ENCODE measurements at places on chromosomes 3 and 15. TPM values are rescaled to one million over a fixed set of nuclear protein-coding genes. Genes with fewer than 3 reads are reported as not detected.

The CEMIP gene
- 73.9 TPM for total RNA-seq

The ELL3 gene
- total RNA-seq: 0.37 TPM

The FANCD2OS gene
- not detected for total RNA-seq

The TTC21A gene
- total RNA-seq: 0.64 TPM

The SMCO1 gene
- total RNA-seq: not detected

The BNC1 gene
- total RNA-seq: 0.68 TPM

The ACP3 gene
- total RNA-seq: 1.3 TPM

The COL6A5 gene
- total RNA-seq: not detected

The VGLL3 gene
- 41.7 TPM for total RNA-seq

The NR2F2 gene
- 35.2 TPM for total RNA-seq

The TTLL13 gene
- total RNA-seq: not detected

The WDR93 gene
- total RNA-seq: not detected

The IGSF11 gene
- total RNA-seq: not detected

The AMIGO3 gene
- total RNA-seq: 0.54 TPM

The MLF1 gene
- 4.5 TPM for total RNA-seq

The NPAP1 gene
- total RNA-seq: not detected

The OR5H2 gene
- total RNA-seq: not detected

The GALNT15 gene
- 31.0 TPM for total RNA-seq

The LRRN1 gene
- not detected for total RNA-seq

The PLXND1 gene
- total RNA-seq: 250 TPM

The CPOX gene
- total RNA-seq: 48.7 TPM

The GOLGA8J gene
- not detected for total RNA-seq

The DLEC1 gene
- 0.05 TPM for total RNA-seq

The TRIP4 gene
- total RNA-seq: 11.6 TPM

The RSL24D1 gene
- total RNA-seq: 69.1 TPM

The HCN4 gene
- total RNA-seq: not detected

The GCSAM gene
- total RNA-seq: not detected

The LRRC34 gene
- 4.6 TPM for total RNA-seq

The GOLGA6D gene
- not detected for total RNA-seq

The ZDHHC3 gene
- total RNA-seq: 41.0 TPM

The ZNF860 gene
- 0.05 TPM for total RNA-seq

The GUCA1C gene
- not detected for total RNA-seq

The VWA5B2 gene
- total RNA-seq: 0.05 TPM

The CHST13 gene
- not detected for total RNA-seq

The POPDC2 gene
- 3.8 TPM for total RNA-seq

The MORC1 gene
- total RNA-seq: not detected

The LNP1 gene
- 2.6 TPM for total RNA-seq

The PLCH1 gene
- not detected for total RNA-seq

The TERC gene
- total RNA-seq: 179 TPM

The RBSN gene
- total RNA-seq: 16.8 TPM

The NRG4 gene
- total RNA-seq: not detected

The FOXB1 gene
- not detected for total RNA-seq

The CD80 gene
- total RNA-seq: not detected

The ALS2CL gene
- 0.29 TPM for total RNA-seq

The BCL2A1 gene
- not detected for total RNA-seq

The TRH gene
- total RNA-seq: not detected

The HRG gene
- not detected for total RNA-seq

The MITF gene
- 3.0 TPM for total RNA-seq

Data from cardiac ventricle fibroblast (primary cell).